CD4-positive, alpha-beta T cell treated with Interleukin-15 for 1 hour (primary cell): ENCODE measurements at places on chromosomes 13 and 19.

- no peak for DNase-seq
Observed at GRCh38 chr13:98717256-98717655, 35.2 kb downstream of the SLC15A1 start.

DNA sequence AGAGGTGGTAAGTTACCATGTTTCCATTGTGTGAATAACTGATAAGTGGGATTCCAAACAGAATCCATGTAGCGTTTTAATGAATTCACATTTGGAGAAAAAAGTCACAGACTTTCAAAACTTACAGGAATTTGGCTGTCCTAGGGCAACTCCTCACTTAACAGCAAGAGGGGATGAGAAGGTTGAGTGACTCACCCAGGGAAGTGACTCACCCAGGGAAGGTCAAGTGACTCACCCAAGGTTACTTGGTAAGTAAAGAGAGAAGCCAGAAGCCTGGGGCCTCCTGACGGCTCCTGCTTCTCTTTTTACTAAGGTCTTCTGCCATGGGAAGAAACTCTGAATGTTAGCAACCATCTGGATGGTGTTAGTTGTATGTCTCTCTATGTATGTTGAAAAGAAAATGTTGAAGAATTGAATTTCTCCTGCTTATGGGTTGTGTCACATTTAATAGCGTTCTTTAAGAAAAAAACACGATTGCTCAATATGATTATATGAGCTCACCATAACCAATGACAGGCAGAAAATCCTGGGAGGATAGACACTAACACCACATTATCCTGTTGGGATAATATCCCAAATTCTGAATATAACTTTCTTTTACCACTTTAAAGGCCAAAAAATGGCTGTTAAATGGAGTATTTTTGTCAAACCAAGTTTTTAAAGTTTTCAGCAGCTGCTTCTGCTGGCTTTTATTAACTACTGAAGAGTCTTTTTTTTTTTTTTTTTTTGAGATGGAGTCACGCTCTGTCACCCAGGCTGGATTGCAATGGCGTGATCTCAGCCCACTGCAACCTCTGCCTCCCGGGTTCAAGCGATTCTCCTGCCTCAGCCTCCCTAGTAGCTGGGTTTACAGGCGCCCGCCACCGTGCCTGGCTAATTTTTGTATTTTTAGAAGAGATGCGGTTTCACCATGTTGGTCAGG lies 195.6 kb downstream of the GGACT start:
- DNase-seq: peak; percentile 71

DNA sequence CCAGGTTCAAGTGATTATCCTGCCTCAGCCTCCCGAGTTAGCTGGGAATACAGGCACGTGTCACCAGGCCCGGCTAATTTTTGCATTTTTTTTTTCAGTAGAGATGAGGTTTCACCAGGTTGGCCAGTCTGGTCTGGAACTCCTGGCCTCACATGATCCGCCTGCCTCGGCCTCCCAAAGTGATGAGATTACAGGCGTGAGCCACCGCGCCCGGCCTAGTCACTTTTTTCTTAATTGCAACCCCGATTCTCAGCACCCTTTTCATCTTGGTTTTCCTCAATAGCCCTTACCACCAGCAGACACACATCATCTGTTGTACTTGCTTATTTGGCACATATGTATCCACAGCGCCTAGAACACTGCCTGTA lies 550 bp upstream of the GPI start:
- no peak for DNase-seq

DNA sequence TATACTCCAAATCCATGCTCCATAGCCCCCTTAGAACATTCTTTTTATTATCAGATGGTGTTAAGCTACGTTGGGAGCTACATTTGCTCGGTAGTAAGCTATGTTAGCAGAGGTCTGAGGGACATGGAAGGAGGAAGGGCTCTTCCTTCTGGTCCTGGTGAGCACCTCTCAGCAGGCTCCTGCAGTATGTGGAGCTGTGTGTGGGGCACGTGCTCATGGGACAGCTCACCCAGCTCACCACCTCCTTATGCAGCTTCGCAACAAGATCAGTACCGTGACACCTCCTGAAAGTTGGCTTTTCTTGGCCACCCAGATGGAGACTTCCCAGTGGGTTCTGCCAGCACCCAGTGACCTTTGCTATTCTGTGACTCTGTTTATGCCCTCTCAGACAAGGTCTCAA lies 400.5 kb upstream of the SLC10A2 start:
- DNase-seq: no peak

DNA sequence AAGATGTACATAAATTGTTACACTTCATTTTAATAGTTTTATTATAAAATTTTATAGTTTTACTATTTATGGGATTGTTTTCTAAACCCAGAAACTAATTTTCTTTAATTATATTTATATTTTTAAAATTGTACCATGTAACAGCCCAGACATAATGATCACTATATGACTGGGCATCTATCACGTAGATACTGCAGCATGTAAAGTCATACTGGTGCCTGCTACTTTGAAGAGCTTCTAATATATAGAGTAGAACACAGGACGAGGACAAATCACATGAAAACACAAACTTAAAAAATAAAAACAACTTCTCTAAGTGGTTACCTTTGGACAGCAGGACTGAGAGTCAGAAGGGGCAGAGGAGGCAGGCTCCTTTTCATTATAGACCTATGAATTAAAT lies 5.3 kb downstream of the ELF1 start:
- DNase-seq: no peak
